ENCODE measurements at places on chromosomes 16 and 17.

DNA sequence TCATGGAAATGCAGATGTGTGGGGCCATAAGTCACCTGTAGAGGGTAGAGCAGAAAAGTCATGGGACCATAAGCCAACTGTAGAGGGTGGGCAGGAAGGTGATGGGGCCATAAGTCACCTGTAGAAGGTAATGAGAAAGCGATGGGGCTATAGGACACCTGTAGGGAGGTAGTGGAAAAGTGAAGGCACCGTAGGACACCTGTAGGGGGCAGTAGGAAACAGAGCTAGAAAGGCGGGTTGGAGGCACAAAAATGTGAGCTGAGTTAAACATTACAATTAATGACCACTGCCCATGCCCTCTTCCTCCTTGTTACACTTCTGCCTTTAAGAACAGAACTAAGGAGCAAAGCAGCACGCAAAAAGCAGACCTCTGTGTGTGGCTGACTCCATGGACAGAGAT, 150.1 kb downstream of the SHISA6 start:
- DNase-seq = no peak

- DNase-seq = peak; percentile 81
These were observed 9.3 kb upstream of the SLC16A5 start for GRCh38 chr17:75078284-75079022.

- DNase-seq = no peak
These were observed 85.1 kb downstream of the PRKCA start for GRCh38 chr17:66387392-66387981.

DNA sequence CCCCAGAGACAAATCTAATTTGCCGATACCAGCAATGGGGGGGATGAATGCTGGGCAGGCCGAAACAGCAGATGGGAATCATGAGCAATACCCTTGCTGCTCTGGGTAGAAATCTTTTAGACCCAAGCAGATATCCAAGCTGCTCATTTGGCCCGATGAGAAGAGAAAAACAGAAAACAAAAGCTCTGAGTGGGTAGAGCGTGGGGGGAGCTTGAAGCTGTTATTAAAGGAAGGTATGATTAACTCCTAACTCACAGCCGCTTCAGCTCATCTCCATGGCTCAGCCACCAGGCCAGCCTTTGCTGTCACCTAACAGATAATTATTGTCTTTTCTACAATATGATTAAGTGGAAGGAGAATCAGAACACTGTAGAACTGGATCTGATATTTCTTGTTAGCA, 58.3 kb downstream of the VPS35L start:
- DNase-seq = no peak

GRCh38 chr17:78019976-78020716, 61.6 kb downstream of the TNRC6C start:
- no peak for DNase-seq
